ENCODE measurements at places on chromosomes 1 and 21. TPM values are rescaled to one million over a fixed set of nuclear protein-coding genes. Genes with fewer than 3 reads are reported as not detected.

- no peak for DNase-seq
Measured at GRCh38 chr1:83043244-83043643, 955.7 kb downstream of the TTLL7 start.

- DNase-seq: no peak
Measured at GRCh38 chr21:31497914-31498313, 153.9 kb upstream of the TIAM1 start.

GRCh38 chr21:35438643-35439404 is 389.7 kb upstream of the RUNX1 start:
- no peak for DNase-seq

GRCh38 chr1:117130526-117130925 is 9.0 kb upstream of the TRIM45 start:
- DNase-seq: no peak

DNA sequence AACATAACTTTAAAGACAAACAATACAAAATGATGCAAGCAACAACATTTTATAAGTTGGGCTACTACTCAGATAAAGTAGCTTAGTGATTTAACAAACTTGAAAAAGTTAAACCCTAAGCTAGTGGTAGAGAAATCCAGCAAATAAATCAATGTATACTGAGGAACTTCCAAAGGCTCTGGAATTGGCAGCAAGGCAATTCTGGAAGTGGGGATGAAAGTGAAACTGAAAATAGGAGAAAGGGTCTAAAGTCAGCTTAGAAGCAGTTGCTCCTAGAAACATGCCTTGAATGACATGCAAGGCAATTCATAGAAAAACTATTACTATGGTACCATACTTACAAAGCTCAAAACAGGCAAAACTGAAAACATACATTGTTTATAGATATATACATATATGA is 90.0 kb upstream of the CAMK1G start:
- no peak for DNase-seq

GRCh38 chr1:89114662-89115061 is 11.3 kb downstream of the GBP2 start:
- DNase-seq: no peak

DNA sequence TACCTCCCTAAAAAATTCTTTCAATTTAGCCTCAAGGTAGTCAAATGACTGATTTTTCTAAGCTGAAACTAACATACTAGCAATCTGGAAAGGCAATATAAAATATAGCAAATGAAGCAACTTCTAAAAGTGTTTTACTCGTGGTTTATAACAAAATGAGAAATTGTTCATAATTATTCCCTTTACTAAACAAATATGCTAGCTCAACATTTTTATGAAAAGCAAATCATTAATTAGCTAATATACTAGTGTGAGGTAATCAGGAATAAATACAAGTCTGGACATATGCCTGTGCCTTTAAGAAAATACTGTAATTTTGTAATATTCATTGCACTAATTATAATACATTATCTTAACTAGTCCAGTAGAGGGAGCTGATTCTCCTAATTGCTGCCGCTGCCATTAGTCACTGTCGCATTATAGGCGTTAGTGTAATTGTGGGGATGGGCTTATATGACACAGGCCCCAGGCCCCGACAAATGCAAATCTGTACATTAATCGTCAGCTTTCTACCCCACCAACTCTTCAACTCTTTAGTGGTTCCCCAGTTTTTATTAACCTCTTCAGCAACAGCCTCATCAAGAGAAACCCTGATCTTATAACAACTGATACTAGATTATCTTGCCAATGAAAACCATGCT is 160.9 kb downstream of the GABPA start:
- no peak for DNase-seq

DNA sequence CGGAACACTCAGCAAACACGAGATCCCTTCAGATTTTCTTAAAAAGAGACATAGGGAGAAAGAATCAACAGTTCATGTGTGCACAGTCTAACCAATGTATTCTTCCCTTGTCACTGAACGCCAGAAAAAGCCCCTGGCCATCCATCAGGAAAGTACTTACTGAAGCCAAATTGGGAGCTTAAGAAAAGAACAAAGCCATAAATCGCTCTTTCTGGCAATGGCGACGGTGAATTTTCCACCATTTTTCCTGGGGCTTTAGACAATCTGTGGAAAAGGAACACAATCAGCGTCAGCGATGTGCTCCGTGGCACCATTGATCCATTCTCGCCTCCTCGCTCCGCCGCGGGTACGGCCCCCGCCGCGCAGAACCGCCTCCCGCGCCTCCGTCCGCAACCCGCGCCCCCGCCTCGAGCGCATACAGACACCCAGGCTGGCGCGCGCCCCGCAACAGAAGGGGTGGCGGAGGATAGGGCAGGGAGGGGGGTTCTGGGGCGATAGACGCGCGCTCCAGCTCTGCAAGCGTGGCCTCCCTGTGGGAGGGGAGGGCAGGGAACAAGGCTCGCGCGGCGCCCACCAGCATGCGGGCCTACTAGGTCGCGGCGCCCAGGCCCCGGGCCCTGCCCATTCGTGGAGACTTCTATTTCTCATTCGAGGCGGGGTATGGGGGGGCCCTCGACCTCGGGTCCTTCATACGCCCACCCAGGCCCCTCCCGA is 440 bp downstream of the PIGP start:
- peak; percentile 50 for DNase-seq

GRCh38 chr1:29601021-29601420 is 364.7 kb downstream of the PTPRU start:
- DNase-seq: no peak

- no peak for DNase-seq
Measured at GRCh38 chr1:225537554-225538251, 109.9 kb upstream of the LBR start.

DNA sequence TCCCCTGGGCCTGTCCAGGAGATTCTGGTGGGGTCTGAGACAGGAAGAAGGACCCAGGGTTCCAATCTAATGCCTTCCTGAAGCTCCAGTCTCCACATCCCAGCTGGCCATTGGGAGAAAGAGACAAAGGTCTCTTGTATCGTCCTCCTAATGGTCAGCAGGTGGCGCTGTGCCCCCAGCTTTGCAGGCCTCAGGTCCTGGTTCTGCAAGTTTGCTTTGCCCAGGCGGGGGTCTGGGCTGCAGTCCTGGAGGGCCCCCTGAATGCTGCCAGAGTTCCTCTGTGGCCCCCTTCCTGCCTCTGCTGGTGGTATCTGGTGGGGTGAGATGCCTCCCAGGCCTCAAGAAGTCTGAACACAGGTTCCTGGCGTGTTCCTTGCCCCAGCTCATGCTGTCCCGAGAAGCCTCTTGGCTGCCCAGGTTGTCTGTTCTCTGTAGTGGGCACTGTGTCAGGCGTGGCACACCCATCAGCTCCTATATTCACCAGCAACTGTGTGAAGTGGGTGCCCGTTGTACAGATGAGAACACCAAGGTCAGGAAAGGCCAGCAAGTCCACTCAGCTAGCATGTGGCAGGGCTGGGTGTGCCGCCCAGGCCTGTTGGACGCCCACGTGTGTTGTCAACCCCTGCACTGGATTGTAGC is 33.8 kb upstream of the CSF3R start:
- DNase-seq: peak; percentile 40

GRCh38 chr1:25019337-25020172 is 89.5 kb upstream of the RUNX3 start:
- no peak for DNase-seq

GRCh38 chr1:82400521-82400920 is 599.8 kb downstream of the ADGRL2 start:
- DNase-seq: no peak

DNA sequence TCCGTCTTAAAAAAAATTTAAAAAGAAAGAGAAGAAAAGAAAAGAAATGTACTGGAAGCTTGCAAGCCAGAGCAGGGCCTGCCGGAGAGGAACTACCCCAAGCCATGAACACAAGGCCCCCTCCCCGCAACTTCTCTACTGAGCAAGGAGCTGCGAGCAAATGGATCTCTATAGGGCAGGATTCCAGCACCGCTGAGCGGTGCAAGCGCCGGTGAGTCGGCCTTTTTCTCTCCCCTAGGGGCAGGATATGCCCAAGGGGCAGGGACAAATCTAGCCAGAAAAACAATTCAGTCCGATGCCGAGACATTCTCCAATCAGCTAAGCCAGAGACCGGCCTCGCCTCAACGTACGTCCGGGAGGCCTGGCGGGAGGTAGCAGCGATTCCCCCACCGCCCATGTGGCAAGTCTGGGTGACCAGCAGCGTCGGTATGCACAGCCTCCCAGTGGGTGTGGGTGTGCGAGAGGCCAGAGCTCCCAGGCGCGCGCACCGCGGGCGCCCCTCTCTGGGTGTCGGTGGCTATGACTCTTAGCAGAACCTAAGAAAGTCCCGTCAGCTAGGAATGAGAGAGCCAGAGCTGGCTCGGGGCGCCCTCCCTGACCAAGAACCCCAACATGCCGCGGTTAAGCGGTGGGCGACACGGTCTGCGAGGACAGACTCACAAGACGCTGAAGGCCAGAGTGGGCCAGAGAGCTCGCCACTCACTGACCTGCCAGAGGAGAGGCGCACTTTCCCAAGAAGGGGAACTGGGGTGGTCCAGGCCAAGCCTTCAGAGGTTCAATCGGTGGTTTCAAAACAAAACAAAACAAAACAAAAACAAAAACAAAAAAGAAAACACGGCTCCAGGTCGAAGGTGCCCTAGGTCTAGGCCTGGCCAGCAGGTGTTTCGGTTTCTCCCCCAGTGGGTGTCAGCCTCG is 1.9 kb downstream of the CSMD2 start:
- no peak for DNase-seq

GRCh38 chr1:168178227-168178637 is 530 bp upstream of the TIPRL start:
- no peak for DNase-seq

DNA sequence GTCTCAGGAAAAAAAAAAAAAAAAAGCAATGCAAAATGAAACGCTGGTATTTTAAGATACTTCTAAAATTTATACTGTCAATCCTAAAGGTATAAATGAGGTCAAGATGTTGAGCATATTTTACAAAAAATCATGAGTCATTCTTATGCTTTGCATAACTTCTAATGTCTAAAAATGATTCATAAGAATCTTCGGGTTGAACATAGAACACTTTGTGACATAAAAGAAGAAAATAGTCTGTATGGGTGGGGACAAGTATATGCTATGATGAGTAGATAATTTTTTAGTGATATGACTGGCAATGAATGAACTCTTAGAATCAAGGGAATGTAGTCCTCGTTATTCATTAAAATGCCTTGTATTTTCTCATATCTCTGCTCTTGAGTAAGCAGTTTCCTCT is 416.9 kb upstream of the USP24 start:
- no peak for DNase-seq

DNA sequence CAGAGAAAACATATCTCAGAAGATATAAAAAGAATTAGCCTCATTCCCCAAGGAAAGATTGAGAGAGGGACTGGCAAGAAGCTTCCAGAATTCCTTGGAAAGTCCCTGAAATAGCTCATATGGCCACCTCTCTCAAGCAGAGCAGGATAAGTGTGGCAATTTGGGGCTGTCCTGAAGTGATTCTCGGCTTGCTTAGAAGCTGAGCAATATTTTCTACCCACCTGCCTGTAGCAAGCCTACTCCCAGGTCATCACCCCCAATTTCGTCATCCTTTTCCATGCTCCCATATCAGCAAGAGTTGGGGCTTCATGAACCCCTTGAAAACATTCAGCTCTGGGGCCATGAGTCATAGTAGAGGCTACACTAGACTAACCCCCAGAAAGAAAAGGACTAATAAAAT is 131.5 kb downstream of the PLPP3 start:
- DNase-seq: no peak

KCNJ15 gene
- polyA plus RNA-seq: 231 TPM

PLA2G5 gene
- not detected for polyA plus RNA-seq

OR10Z1 gene
- polyA plus RNA-seq: 0.04 TPM

LCE1D gene
- polyA plus RNA-seq: not detected

LCK gene
- polyA plus RNA-seq: 4.6 TPM

FCGR1A gene
- 3.1 TPM for polyA plus RNA-seq

RIPPLY3 gene
- 2.2 TPM for polyA plus RNA-seq
